Activated CD8-positive, alpha-beta memory T cell treated with anti-CD3 and anti-CD28 coated beads, Interleukin-2, amount 10 ng/mL, durations not matched to agents 7 days and 5 days (primary cell): ENCODE measurements at places on chromosomes 11 and 22. TPM values are rescaled to one million over a fixed set of nuclear protein-coding genes. Genes with fewer than 3 reads are reported as not detected.

DNA sequence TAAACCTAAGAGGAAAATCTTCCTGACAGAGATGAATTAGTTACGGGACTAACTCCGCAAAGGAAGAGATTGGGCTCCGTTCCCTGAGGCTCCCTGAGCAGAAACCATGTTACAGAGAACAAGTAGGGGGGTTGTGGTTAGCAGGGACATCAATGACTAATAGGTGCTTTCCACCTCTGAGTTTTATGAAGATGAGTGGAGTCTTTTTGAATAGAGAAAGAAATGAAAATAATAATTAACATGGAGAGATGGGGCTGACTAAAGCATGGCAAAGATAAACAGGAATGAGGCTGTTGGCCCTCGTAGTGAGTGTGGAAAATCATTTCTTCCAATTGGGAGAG lies 47.5 kb upstream of the PICALM start:
- H3K36me3 ChIP-seq = no peaks in the 10 kb centered on the region
- H3K27me3 ChIP-seq = no peaks in the 10 kb centered on the region
- peak overlapping the region; percentile 70 for H3K27ac ChIP-seq
- DNase-seq = peak; percentile 61
- H3K4me1 ChIP-seq = peaks cover 32% of the 10 kb centered on the region

OR8K1 gene
- total RNA-seq = not detected

- no peak for DNase-seq
- H3K4me1 ChIP-seq = no peaks in the 10 kb centered on the region
- no peak overlapping the region for H3K4me3 ChIP-seq
- no peak overlapping the region for H3K27ac ChIP-seq
Measured at GRCh38 chr11:10495464-10495786, 40.4 kb downstream of the AMPD3 start.

HORMAD2 gene
- 0.09 TPM for total RNA-seq

NOX4 gene
- total RNA-seq = not detected

KREMEN1 gene
- 0.47 TPM for total RNA-seq

GRCh38 chr11:61787928-61788491 lies 4.4 kb downstream of the TMEM258 start:
- no peak overlapping the region for H3K27ac ChIP-seq
- peak; percentile 49 for DNase-seq
- peaks cover 11% of the 10 kb centered on the region for H3K4me1 ChIP-seq
- H3K27me3 ChIP-seq = no peaks in the 10 kb centered on the region
- no peak overlapping the region for H3K4me3 ChIP-seq

- no peak for DNase-seq
- no peak overlapping the region for H3K27ac ChIP-seq
- no peak overlapping the region for H3K4me3 ChIP-seq
- H3K36me3 ChIP-seq = no peaks in the 10 kb centered on the region
- peaks cover 26% of the 10 kb centered on the region for H3K4me1 ChIP-seq
Measured at GRCh38 chr11:73280626-73281025, 8.5 kb downstream of the P2RY6 start.

- H3K27ac ChIP-seq = no peak overlapping the region
- no peak for DNase-seq
- H3K4me1 ChIP-seq = peaks cover 21% of the 10 kb centered on the region
- no peak overlapping the region for H3K4me3 ChIP-seq
- H3K27me3 ChIP-seq = peaks cover 7% of the 10 kb centered on the region
Measured at GRCh38 chr22:46076651-46077339, 73.5 kb upstream of the PPARA start.

DNA sequence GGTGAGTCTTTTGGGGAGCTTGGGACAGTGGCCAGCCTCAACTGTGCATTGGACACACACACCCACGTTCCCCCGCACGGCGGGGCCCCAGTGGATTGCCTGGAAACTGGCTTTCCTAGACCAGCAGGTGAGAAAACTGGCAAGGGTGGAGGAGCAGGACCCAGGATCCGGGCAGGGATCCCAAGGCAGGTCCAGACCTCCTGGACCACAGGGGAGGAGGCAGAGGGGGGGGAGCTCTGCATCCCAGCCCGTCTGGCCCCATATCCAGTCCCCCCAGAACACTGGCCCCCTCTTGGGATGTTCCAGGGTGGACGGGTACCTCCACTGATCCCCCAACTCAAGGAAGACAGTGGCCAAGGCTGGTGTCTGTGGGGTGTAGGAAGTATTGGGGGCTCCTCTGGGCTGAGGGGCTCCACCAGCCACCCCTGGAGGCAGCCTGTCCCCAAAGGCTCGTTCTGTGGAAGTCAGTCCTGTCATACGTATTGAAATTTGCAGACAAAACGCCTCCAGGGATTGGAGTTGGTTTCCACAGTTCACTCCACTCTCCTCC lies 89.3 kb upstream of the LINC01488 start:
- DNase-seq = no peak
- no peak overlapping the region for H3K4me3 ChIP-seq
- H3K4me1 ChIP-seq = peaks cover 2% of the 10 kb centered on the region
- no peaks in the 10 kb centered on the region for H3K36me3 ChIP-seq
- no peak overlapping the region for H3K27ac ChIP-seq

- H3K4me3 ChIP-seq = no peak overlapping the region
- no peak for DNase-seq
- H3K27me3 ChIP-seq = no peaks in the 10 kb centered on the region
- H3K4me1 ChIP-seq = peaks cover 19% of the 10 kb centered on the region
- no peak overlapping the region for H3K27ac ChIP-seq
Measured at GRCh38 chr22:38258895-38259294, 13.9 kb downstream of the TMEM184B start.

DNA sequence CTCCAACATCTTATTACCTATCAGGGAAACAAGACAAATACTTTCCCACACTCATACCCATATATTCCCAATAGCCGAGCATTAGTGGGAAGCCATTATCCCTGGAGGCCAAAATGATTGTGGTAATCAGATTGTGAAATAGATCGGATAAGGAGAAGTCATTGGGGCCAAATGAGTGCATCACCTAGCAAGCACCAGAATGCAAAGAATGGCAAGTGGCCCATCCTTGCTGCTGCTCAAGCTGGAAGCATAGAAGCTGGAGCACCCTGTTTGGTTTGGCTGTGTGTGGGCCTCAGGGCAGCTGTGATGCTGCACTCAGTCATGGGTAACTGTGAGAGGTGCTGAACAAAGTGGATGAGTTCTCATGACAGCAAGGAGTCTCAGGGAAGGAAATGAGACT lies 18.7 kb upstream of the DBX1 start:
- no peak overlapping the region for H3K4me3 ChIP-seq
- no peak overlapping the region for H3K27ac ChIP-seq
- no peak for DNase-seq

DEPDC7 gene
- 2.3 TPM for total RNA-seq

GRCh38 chr22:19504900-19505734 lies 19.1 kb downstream of the CLDN5 start:
- peak; percentile 50 for DNase-seq
- H3K36me3 ChIP-seq = peaks cover 15% of the 10 kb centered on the region
- peak overlapping the region; percentile 72 for H3K27ac ChIP-seq
- no peak overlapping the region for H3K4me3 ChIP-seq
- H3K27me3 ChIP-seq = no peaks in the 10 kb centered on the region

DNA sequence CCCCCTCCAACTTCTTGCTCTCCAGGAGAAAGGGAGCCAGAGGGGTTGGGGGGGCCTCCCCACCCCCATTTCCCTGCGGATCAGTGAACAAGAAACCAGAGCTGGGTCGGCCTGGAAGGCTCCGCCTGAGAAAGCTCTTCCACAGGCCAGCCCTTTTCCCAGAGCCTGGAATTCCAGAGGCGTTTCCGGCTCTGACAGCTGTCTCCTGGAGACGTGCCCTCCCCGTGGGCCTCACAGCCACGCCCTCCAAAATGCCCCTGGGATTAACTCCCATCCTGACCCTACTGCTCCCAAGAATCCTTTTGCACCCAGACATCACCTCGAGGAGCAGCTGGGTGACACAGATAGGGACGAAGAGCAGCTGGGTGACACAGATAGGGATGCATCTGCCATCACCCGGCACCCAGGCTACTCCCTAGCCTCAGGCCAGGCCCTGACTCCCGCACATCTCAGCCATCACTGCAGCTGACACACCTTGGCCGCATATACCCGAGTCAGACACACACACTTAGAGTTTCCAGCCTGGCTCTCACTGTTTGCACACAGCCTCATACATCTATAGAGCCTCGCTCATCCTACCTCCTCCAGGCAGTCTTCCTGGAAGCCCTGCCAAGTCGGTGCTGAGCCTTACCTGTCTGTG lies 7.6 kb upstream of the CDC42EP1 start:
- DNase-seq = no peak
- H3K4me1 ChIP-seq = peaks cover 3% of the 10 kb centered on the region
- H3K36me3 ChIP-seq = no peaks in the 10 kb centered on the region
- H3K27ac ChIP-seq = no peak overlapping the region

- H3K4me1 ChIP-seq = peaks cover 85% of the 10 kb centered on the region
- H3K27ac ChIP-seq = peak overlapping the region; percentile 12
- no peak for DNase-seq
- H3K4me3 ChIP-seq = no peak overlapping the region
Measured at GRCh38 chr11:117972629-117973502, 13.3 kb upstream of the IL10RA start.
